Left lung (tissue), 14 donors: ENCODE measurements at places on chromosomes 6 and 20. TPM values are rescaled to one million over a fixed set of nuclear protein-coding genes. Genes with fewer than 3 reads are reported as not detected.
A peak's percentile ranks its signal among the peaks of the same experiment; 100 is the strongest.

DNA sequence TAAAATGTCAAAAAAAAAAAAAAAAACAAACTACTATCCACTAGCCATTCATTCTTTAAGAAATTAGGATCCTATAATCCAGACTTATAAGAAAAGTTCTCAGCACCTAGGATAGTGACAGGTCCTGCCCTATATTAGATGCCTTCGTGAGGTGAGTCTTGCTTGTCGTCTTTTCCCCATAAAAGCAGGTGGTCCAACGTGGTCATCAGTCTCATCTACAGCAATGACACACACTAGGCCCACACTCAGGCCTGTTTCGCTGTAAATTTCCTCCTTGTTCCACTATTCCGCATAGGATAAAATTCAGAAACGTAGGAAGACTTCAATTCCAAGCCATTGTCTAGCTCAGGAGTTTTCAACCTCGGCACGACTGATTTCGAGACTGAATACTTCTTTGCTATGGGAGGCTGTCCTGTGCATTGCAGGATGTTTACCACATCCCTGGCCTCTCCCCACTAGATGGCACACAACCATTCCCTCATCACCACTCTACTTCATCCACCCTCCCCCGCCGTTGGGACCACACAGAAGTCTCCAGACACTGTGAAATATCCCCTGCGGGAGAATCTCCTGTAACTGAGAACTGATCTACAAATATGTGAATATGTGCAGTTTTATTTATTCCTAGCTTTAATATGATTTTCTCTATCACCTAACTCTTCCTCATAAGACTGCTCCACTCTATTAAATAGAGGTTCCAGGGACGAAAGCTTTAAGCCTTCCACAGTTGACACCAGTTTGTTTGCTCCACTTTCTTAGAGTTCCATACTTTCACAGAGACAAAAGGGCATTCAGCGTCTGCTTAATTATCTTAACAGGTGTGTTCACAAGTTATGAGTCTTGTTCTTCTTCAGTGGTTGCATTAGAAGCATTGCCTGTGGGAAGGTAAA, 346.3 kb downstream of the BMP2 start:
- no peak for DNase-seq

DNA sequence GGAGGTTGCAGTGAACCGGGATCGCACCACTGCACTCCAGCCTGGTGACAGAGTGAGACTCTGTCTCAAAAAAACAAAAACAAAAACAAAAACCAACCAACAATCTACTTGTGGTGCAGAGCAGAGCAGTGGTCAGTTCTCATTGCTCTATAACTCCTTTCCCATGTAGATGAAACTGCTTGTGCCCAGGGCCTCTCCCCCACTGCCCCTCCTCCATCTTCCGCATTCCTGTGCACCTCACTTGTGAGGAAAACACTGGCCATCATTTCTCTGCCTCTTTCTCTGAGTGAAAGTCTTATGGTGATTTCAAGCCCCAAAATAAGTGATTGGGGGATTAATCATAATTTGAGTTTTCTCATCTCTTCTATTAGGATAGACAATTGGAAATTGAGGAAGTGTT, 63.9 kb upstream of the GLP1R start:
- DNase-seq: no peak

Gene OTOR
- not detected for total RNA-seq

- DNase-seq: no peak
Observed at GRCh38 chr20:58192567-58192966, 35.9 kb downstream of the ANKRD60 start.

DNA sequence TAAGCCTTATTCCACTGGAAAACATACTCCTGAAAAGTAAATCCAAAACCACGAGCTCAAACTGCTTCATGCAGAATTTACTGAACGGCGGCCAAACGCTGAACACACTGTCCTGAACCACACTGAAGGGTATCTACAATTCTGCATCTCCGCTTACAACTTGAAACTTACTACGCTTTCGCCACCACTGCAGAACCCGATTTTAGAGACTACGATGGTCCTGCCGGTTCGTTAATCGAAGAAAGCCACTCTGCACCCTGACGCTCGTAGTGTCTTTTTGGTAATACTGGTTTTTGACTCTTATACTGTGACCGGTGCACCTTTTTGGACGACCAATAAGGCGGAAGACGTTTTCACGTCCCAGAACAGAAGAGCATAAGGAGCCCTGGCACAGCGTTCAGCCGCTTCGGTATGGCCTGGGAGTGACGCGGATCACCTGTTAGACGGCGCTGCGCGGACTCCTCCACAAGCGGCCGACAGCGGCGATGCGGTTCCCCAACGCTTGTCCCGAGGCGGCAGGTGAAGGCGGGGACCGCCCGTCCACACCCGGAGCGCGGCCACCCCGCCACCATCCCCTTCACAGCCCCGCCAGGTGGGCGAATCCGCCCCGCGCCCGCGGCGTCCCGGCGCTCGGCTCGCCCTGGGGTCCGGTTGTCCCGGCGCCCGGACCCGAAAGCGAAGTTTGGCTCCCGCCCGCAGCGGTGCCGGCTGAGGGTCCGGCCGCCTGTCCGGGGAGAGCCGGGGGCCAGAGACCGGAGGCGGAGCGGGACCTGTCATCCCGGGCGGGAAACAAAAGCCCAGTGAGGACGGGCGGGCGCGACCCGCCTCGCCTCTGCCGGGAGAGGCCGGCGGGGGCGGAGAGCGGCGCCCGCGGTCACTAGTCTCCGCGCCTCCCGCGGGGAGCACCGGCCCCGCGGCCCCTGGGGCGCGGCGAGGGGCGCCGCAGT, 784 bp downstream of the FKBP5 start:
- peak; percentile 76 for DNase-seq

Gene ENPP1
- total RNA-seq: 2.0 TPM

Gene CST7
- 2.4 TPM for total RNA-seq

GRCh38 chr6:117906958-117907600, at the start of gene SLC35F1:
TSS of gene SLC35F1 (plus strand) at chr6:117907264.
- peak; percentile 33 for DNase-seq

GRCh38 chr6:36533321-36533720, 14.0 kb downstream of the STK38 start:
- DNase-seq: no peak

GRCh38 chr20:11168026-11168425, 494.2 kb upstream of the JAG1 start:
- no peak for DNase-seq

DNA sequence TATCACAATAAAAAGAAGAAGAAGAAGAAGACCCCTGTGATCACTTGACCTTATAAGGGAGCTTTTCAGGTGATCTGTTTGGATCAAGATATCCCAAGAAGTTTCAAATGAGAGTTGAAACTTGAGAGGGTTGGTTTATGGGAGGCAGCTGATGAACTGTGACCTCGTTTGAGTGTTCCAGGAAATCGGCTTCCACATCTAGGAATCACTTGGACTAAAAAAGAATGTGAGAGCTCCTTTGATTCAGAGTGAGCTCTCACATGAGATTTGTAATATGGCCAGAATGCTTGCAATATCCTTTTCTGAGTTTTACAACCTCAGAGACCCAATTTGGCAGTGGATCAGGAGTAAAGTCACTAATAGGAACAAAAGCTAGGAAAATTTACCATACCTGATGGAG, 228.1 kb downstream of the ATXN1 start:
- no peak for DNase-seq

- no peak for DNase-seq
Observed at GRCh38 chr6:43940393-43941087, 170.5 kb downstream of the VEGFA start.

GRCh38 chr6:1322156-1322555, 10.3 kb downstream of the FOXQ1 start:
- no peak for DNase-seq
